Pancreas (tissue), 10 donors: ENCODE measurements at places on chromosomes 5 and 9. TPM values are rescaled to one million over a fixed set of nuclear protein-coding genes. Genes with fewer than 3 reads are reported as not detected.

- DNase-seq: no peak
Measured at GRCh38 chr9:79127661-79128060, 444.1 kb upstream of the TLE4 start.

GRCh38 chr5:147887930-147888329 lies 9.4 kb downstream of the SCGB3A2 start:
- DNase-seq: no peak

DNA sequence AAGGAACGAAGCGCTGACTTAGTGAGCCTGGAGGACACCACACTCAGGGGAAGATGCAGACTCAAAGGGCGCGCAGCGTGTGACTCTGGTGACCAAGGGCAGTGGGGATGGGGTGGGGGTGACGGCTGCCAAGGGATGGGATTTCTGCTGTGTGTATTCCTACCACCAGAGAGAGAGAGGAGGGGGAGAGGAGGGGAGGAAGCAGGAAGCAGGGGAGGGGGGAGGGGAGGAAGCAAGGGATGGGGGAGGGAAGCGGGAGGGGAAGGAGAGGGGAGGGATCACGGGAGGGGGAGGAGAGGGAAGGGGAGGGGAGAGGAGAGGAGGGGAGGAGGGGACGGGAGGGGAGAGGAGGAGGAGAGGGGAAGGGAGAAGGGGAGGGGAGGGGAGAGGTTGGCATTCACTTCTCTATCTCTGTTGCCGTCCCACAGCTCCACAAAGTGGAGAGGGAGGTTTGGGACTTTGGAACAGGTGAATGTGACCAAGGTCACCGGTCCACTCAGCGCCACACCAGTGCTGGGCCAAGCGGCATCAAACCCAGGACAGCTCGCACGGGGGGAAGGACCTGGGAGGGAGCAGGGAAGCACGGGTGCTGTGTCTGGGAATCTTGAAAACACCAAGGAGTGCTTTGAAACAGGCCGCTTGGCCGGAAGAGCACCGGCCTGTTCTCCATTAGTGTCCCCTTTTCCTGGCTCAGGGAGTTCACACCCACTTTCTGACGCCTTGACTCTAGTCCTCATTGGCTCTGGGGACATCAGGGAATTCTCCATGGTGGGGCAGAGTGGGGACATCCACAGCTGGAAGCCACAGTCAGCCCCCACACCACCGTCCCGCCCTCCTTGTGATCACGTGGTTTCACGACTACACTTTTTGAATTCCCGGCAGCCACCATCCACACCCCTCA lies 77.4 kb downstream of the VAV2 start:
- peak; percentile 53 for DNase-seq

SAPCD2 gene
- total RNA-seq: 0.04 TPM

DNA sequence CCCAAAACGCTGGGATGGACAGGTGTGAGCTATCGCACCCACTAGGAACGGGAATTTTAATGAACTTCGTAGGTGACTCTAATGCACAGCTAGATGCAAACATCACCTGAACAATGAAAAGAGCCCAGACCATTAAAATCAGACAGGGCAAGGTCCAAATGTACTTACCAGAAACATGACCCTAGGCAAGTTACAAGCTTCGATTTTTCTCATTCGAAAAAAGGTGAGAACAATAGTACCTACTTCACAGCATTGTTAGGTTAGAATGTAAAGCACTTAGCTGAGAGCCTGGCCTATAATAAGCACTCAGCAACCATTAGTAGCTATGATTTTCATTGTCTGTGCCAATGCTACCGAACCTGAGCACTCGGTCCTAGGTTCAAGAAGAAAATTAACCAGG lies 5.8 kb upstream of the KLHL3 start:
- DNase-seq: no peak

DNA sequence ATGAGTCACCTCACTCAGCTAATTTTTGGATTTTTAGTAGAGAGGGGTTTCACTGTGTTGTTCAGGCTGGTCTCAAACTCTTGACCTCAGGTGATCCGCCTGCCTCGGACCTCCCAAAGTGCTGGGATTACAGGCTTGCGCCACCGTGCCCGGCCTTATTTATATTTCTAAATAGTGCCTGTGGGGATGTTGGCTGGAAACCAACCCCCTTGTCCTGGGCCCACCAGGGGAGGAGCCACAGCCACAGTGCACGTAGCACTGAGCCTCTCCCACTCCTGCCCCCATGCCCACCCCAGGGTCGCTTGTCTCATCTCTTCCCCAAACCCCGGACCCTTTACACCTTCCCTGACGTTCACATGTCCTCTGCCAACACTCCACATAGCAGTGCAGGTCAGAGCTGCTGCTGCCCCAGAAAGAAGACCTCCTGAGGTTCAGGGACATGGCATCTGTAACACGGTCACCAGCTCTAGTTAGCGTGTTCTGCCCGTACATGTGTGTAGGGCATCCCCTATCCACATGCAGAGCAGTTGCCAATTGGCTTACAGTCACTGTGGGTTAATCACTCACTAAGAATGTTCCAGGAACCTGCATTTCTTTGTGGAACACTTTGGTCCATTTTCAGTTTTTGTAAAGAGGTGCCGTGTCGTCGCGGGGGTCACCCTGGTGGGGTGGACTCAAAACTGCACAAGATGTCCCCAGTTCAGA lies 10.2 kb upstream of the MRPS2 start:
- DNase-seq: peak; percentile 15

DNA sequence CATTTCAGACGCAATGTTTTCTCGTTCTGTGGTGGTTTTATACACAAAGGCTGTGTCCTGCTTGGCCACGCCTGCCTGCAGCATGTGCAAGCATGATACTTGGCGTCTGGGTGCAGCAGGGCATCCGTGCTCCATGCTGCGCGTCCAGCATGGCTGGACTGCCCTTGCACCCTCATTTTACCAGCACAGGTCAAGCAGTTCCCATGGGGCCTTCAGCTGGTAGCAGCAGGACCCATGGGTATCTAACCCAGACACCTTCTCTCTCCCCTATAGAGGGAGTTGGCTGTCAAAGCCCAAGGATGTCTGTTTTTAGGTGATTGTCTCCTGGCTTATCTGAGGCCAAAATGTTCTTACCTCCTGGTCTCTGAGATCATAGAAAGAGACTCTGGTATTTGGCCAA lies 158.3 kb upstream of the PITX1 start:
- no peak for DNase-seq

REEP2 gene
- 0.41 TPM for total RNA-seq

BNC2 gene
- total RNA-seq: 0.56 TPM

MARCHF11 gene
- 0.19 TPM for total RNA-seq

DNA sequence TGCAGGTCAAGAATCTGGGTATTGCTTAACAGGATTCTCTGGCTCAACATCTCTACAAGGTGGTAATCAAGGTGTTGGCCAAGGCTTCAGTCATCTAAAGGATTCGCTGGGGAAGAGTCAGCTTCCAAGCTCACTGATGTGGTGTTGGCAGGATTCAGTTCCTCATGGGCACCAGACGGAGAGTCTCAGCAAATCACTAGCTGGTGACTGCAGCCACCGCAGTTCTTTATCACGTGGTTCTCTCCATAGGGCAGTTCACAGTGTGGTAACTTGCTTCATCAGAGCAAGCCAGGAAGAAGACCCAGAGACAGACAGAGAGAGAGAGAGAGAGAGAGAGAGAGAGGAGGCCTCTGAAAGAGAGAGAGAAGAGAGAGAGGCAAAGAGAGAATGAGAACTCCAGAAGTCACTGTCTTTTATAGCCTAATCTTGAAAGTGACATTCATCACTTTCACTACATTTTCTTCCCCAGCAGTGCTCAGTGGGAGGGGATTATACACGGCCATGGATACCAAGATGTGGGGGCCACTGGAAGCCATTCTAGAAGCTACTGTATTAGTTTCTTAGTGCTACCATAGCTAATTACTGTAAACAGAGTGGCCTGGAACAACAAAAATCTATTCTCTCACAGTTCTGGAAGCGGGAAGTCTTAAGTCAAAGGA lies 109.2 kb upstream of the SMIM23 start:
- DNase-seq: no peak

DNA sequence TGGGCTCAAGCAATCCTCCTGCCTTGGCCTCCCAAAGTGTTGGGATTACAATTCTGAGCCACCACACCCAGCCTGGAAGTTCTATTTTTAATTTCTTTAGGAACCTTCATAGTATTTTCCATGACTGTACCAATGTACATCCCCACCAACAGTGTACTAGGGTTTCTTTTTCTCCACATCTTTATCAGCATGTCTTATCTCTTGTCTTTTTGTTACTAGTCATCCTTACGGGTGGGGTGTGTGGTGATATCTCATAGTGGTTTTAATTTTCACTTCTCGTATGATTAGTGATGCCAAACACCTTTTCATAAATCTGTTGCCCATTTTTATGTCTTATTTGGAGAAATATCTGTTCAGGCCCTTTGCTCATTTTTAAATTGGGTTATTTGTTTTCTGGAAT lies 123.0 kb upstream of the MEF2C start:
- DNase-seq: no peak

SLC46A2 gene
- total RNA-seq: not detected

DNA sequence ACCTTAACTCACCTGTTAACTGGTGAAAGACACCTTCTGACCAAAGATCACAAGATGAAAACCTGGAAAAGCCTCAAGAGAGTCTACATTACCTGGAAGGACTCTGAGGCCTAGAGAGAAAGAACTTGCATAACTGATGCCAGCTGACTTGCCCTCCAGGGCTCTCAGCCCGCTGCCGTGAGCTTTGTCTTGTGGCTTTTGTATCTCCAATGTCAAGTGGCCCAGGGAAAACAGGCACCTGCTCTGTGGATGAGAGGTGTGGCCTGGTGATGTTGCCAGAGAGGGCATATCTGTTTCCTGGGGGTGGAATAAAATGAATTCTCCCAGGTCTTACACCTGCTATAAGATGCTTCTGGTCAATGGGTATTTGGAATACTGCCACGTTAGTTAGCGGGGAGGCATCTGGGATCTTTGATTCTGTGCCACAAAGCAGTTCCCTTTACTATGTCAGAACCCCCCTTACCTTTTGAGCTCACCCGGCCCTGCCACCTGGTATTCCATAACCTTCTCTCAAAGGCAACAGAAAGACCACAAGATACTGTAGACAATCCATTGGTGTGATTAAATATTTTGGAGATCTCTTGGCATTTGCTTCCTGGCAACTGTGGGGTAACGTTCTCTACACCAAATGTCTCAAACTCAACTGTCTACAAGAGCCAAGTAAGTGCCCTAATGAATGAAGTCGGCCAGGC lies 54.9 kb upstream of the N4BP3 start:
- DNase-seq: peak; percentile 87

- no peak for DNase-seq
Measured at GRCh38 chr9:96514800-96515158, 64.8 kb downstream of the HABP4 start.

OR1Q1 gene
- not detected for total RNA-seq

PCDHB4 gene
- 4.0 TPM for total RNA-seq

ZCCHC7 gene
- 16.7 TPM for total RNA-seq

- no peak for DNase-seq
Measured at GRCh38 chr5:8136271-8136670, 267.3 kb downstream of the MTRR start.

GRCh38 chr9:15277400-15278090 lies 29.5 kb downstream of the TTC39B start:
- no peak for DNase-seq

PCDHA1 gene
- total RNA-seq: 0.03 TPM

DNA sequence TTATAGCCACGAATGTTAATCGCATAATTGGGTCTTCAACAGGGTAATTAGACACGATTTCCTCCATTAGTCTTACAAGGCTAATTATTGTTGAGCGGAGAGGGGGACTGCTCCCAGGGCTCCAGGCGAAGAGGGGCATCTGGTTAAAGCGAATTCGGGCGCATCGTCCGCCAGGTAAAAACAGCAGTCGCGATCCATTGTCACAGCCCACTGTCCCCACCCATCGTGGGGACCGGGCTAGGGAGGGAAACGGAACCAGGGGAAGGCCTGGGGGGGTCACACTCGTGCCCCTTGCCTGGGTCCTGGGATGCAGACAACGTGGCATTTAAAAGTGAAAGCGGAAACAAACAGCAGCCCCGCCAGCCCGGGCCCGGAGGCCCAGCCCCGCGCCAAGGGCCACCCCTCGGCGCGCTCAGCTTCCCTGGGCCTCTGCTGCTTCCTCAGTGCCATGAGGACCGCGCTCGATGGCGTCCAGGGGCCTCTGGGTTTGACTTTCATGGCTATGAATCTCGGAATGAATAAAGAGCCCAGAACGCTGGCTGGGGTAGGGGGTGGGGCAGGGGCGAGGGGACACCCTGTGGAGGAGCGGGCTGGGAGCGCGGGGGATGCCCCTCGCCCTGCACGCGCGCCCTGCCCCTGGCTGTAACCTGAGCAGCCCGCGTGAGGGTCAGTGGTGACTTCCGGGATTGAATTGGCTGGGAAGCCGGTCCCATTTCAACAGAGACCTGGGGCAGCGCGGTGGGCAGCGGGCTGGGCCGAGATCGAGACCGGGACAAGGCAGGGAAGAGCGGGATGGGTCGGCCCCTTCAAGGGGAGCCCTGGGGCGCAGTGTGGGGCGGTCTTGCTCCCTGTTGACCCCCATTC lies 99.9 kb downstream of the GTF3C4 start:
- DNase-seq: peak; percentile 86

ARL14EPL gene
- total RNA-seq: not detected

- DNase-seq: no peak
Measured at GRCh38 chr9:136868644-136869043, 2.5 kb upstream of the EDF1 start.

DNA sequence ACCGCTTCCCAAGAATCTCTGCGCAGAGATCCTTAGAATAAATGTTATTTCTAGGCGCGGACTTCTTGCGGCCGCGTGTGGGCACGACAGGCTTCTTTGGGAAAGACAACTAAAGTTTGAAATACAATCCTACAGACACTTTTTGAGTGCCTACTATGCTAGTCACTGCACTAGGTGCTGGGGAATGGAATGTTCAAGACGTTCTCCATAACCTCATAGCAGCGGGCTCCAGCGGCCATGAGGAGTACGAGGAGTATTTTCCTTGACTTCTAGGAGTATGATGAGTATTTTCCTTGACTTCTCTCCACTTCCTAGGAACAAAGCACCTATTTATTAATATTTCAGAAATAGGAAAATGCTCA lies 636 bp upstream of the PWWP2A start:
- DNase-seq: no peak

DNA sequence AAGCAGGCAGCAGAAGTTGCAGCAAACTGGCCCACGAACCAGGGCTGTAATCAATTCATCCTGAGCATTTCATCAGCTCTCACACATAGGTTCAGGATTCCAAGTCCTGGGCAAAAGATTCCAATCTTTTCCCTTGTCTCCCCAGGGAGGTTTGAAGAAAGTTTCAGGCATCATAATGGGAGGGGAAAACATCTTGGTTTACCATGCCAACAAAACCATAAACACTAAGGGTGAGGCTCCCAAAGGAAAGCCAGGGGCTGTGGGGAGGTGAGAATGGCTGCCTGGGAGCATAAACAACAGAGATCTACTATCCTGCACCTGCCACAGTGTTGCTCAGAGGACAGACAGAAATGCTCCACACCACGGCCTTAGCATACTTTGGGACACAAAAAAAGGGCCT lies 94.6 kb downstream of the SH3TC2 start:
- no peak for DNase-seq
